ENCODE measurements at places on chromosomes 1 and 21. TPM values are rescaled to one million over a fixed set of nuclear protein-coding genes. Genes with fewer than 3 reads are reported as not detected.

- no peak for DNase-seq
Observed at GRCh38 chr21:28900481-28900880, 92.2 kb downstream of the LTN1 start.

DNA sequence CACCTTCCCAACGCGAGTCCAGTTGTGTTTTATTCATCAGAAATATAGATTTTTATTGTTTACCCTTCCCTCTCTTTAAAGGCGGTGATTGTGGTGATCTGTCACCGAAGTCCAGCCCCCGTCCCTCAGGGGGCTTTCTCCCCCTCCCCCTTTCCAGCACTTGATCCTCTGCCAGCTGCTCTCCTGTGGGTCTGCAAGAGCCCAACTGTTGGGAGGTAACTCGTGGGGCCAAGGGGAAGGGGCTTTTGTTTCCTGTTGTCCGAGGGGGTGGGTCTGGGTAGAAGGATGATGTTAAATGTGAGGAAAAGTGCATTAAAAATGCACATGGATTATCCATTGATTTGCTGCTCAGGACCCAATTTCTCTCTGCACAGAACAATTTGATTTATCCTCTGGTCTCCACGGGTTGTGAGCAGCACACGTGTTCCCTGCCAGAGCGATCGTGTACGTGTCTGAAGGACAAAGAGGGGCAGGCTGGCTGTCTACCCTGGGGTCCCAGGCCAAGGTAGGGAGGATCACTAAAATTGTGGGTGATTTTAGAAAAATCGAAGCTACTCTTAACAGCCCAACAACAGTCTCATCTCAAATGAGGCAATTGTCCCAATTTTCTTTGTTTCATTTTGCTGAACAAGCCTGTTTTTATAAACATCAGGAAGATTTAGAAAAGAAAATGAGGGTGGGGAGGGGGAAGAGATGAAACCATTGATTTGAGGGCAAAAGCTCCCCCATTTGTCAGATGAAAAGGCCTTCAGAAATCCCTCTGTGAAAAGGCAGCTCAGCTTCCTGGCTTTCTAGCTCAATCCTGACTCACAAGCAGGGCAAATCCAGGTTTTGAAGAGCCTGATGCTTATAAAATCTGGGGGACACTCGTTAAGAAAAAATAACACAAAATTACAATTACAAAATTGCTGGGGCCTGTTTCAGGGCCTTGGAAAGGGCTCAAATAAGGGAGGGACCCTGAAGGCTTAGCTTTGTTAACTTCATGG is 176.2 kb downstream of the RHOU start:
- DNase-seq = no peak

DNA sequence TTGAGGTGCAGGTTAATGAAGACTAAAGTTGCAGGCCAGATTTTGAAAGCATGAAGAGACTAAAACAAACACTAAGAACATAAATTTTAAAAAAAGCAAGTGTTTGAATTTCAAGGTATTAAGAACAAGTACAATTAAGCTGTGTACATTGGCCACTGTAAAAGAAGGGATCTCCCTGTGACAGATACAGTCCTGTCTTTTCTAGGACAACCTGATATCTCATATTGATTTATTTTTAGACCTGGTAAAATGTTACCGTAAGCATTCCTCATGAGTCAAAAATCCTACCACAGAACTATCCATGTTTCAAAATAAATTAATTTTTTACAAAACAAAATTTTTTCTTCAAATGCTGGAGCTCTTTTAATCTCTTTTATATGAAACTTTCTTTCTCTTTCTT is 39.4 kb downstream of the SLC22A15 start:
- DNase-seq = no peak

Gene BACE2
- 14.5 TPM for total RNA-seq

DNA sequence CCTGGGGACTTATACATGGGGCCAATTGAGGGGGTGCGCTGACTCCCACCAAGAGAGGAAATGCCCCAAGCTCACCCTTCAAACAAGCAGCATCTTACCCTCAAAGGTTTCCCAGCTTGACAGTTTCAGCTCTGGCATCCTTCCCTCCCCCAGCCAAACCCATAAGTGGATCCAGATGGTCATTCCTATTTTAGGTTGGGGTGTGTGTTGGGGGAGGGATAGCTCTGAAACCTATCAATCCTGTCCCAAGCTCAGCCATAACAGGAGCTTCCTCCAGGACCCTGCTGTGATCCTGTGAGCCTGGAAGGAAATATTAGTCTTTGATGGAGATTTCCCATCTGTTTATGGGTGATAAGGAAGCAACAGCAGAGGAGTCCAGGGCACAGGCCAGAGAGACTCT is 3.4 kb upstream of the TMEM222 start:
- no peak for DNase-seq

- no peak for DNase-seq
Observed at GRCh38 chr1:212930986-212931678, 19.2 kb upstream of the VASH2 start.

GRCh38 chr21:31352836-31353235 is 8.8 kb upstream of the TIAM1 start:
- DNase-seq = no peak

DNA sequence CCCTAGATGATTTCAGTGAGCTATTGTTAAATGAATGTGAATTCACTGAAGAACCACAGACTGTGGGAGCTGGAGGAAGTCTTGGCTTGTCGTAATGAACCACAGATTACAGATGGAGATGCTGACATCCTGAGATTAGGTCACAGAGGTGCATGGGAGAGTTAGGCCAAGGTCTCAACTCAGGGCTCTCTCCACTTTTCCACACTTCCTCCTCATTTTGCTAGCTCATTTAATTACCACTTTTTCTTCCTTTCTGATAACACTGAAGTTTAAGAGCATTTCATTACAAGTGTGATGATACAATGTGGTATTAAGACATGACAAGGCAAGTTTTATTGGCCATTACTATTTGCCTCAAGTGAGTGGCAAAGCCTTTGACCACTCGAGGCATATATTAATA is 30.8 kb downstream of the ST6GALNAC3 start:
- no peak for DNase-seq

Gene ADAMTSL4
- total RNA-seq = 80.3 TPM

GRCh38 chr1:24204116-24204515 is 17.0 kb upstream of the IFNLR1 start:
- no peak for DNase-seq

Gene KCNC4
- total RNA-seq = 5.1 TPM

Gene PCBP3
- total RNA-seq = 3.7 TPM

DNA sequence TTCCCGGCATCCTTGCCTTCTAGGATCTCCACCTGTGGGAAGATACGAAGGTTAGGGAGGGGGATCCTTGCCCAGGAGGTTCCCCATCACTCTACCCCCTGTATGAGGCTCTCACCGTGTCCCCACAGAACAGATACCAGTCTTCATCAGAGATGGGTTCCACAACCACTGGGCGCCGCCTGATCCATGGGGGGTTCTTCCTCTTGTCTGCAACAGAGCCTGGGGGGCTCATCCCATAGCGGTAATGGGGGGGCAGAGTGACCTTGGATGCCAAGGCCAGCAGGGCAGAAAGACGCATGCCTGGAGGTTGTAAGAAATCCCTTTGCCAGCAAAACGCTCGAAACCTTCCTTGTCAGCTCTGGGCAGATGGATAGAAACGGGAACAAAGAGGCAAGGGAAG is 2.5 kb downstream of the MRPL24 start:
- no peak for DNase-seq

GRCh38 chr1:217910791-217911320 is 279.7 kb downstream of the SPATA17 start:
- DNase-seq = no peak

DNA sequence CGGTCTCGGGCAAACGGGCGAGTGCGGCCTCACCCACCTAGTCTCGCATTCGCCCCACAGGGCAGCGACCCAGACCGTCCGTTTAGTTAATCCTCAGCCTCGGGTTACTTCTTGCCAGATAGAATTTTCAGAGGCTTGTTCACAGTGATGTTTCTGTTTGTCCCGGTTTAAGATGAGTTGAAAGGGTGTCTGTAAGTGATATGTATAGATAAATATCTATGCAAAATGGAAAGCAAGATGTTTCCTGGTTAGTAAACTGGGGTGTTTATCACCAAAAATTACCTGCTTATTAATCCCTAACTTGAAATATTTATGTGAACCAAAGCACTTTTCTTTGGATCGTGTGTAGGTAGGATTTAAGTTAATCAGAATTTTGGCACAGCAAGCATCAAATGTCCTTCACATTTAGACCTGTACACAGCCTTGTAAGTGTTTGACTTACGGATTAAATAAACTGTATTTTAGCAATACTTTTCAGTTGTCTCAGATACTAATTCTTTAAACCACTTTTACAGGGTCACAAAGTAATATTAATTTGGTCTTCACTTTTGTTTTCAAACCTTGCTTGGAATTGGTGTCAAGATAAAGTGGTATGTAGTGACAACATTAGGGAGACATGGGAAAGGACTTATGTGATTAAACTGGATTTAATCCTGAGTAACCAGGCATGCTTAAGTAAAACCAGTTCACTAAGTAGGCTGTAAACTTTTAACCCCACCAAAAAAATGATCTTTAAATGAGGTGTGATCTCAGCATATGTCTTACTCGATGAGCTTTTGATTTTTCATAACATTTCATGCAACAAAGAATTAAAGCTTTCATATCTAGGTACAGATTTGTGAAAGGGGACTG is 914 bp downstream of the ZNF326 start:
- DNase-seq = no peak

Gene SHCBP1L
- not detected for total RNA-seq

Gene LHX8
- not detected for total RNA-seq

GRCh38 chr1:210250998-210251679 is 18.5 kb downstream of the SERTAD4 start:
- DNase-seq = no peak

DNA sequence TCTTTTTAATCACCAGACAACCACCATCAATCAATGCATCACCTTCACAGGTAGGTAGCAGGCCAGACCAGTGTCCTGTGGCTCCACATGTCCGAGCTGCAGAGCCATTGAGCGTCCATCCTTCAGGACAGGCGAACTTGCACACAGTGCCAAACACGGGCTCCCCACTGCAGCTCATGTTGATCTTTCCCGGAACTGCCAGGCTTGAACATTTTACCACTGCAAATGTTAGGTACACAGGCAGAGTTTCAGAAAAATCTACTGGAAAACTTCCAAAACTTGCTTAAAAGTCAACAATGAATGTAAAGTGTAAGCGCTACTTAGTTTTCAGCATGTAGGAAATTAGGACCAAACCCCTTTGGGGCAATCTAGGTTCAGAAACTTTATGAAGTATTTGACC is 6.6 kb downstream of the SELE start:
- DNase-seq = no peak

DNA sequence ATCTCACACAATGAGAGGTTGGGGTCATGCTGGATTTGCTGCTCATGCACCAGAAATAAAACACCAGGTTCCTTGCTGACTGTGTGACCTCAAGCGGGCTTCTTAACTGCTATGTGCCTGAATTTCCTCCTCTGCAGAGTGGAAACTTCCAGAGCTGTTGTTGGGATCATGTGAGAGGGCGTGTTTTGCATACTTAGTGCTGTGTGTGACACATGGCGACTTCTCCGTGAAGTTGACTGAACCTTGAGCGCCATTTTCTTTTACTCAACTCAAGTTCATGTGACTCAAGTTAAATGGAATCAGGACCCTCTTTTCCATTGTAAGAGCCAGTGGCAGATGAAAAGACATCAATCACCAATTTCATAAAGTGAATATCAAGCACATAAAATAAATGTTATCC is 224.0 kb downstream of the KIF26B start:
- DNase-seq = no peak

- DNase-seq = no peak
Observed at GRCh38 chr1:40404670-40405462, 31.3 kb downstream of the SMAP2 start.

Gene PEAR1
- 8.1 TPM for total RNA-seq

Gene SLX9
- total RNA-seq = 66.5 TPM

GRCh38 chr1:17365293-17365692 is 6.7 kb upstream of the PADI6 start:
- DNase-seq = no peak

DNA sequence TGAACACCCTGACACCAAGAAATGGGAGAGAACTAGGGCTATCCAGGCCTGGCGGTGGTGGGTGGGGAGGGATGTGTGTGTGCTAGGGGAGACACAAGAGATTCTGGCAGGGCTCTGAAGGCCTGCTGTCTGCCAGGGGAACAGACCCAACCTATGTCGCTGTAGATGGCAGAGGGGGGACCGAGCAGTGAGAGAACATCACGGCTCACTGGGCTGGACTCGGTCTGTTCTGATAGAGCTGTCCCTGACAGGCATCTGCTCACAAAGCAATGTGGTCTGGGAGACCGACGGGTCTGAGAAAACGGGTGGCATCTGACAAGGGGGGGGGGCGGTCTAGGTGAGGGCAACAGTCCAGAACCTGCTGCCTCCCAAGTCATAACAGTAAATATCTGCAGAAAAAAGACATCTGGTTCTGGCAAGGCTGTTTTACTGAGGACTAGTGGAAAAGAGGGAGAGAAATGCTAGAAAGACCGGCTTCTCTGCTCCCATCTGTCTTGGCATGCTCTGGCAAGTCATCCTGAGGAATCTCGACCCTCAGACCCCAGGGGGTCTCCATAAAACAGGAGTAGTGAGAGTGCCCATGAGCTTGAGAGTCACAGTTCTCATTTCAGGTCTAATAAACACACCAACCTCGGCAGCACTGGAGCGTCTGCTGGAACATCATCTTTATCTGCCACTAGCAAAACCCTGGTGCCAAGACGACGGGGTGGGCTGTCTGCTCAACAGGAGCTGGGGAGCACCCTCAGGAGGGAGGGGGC is 36.5 kb downstream of the SLC66A1 start:
- peak; percentile 49 for DNase-seq

- DNase-seq = no peak
Observed at GRCh38 chr1:29576510-29576909, 340.2 kb downstream of the PTPRU start.

DNA sequence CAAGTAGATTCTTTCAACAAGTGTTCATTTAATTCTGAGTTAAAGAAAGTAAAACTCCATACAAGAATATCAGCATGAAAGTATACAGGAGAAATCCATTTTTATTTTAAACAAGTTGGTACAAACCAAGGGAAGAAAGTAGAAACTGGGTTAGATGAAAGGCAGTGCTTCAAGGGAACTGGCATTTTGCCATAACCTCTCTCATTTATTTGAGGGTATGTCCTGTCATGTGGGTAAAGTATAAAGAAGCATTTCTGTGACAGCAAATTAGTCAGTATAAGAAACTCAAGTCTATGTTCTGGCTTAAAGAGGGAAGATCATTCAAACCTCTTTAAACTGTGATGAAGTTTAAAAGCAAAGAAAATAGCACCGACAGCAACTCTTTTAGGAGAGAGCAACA is 32.0 kb downstream of the OLFM3 start:
- DNase-seq = no peak

Measured in Right ventricle myocardium inferior (tissue), 1 donor.